ENCODE measurements at places on chromosomes 7 and 10.

- no peak for DNase-seq
Measured at GRCh38 chr7:42159130-42159529, 77.9 kb downstream of the GLI3 start.

GRCh38 chr7:46756996-46757395, 824.9 kb downstream of the TNS3 start:
- DNase-seq, result no peak

DNA sequence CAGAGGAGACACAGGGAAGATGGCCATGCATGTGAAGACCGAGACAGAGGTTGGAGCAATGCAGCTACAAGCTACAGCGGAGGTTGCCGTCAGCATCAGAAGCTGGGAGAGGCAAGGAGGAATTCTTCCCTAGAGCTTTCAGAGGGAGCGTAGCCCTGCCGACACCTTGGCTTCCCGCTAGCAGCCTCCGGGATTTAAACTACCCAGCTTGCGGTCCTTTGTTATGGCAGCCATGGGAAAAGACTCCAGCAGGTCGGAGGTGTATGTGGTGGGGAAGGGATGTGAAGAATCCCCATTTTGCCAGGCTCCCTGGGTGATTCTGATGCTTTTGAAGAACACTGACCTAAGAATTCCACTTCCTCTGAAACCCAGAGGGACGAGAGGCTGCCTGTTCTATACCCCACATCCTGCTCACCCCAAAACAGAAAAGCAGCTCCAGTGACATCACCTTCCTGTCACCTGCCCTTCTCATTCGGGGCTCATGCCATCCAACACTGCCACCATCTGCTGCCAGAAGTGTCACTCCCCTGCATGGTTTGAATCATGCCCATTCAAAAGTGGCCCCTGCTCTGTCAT, 3.3 kb upstream of the SEPHS1 start:
- DNase-seq, result no peak

- DNase-seq, result no peak
Measured at GRCh38 chr7:95804052-95804451, 31.7 kb downstream of the DYNC1I1 start.

- DNase-seq, result no peak
Measured at GRCh38 chr10:128411643-128412042, 285.4 kb upstream of the MKI67 start.

DNA sequence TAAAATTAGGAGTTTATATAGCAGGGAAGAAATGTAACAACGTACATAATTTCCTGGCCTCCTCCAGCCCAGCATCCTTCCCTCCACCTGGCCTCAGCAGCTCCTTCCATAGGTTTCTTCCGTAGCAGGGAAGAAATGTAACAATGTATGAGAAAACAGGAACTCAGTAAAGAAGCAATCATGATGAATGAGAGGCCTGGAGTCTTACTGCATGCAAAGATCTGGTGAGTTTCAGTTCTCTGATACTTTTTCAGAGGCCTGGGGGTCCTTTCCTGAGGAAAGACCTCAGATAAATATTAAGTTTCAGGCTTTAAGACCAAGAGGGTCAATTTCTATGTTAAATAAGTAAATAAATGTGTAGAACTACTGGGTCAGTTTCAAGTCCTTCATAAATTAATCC, 155.7 kb upstream of the C7orf33 start:
- DNase-seq, result no peak

GRCh38 chr10:118832241-118832651, 77.5 kb upstream of the CACUL1 start:
- no peak for DNase-seq

GRCh38 chr10:33165911-33166310, 168.6 kb downstream of the NRP1 start:
- no peak for DNase-seq

- DNase-seq, result no peak
Measured at GRCh38 chr10:132836832-132837540, 51.0 kb upstream of the NKX6-2 start.

DNA sequence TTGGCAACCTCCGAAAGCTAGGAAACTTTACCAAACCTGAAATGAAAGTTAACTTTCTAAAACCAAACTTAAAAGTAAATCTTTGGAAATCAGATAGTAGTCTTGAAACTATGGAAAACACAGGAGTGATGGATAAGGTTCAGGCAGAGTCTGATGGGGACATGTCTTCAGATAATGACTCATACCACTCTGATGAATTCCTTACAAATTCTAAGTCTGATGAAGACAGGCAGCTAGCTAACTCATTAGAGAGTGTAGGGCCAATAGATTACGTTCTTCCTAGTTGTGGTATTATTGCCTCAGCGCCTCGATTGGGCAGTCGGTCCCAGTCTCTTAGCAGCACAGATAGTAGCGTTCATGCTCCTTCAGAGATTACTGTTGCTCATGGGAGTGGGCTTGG, 45.9 kb downstream of the MCMBP start:
- no peak for DNase-seq
